ENCODE measurements at places on chromosomes 3 and 15.

DNA sequence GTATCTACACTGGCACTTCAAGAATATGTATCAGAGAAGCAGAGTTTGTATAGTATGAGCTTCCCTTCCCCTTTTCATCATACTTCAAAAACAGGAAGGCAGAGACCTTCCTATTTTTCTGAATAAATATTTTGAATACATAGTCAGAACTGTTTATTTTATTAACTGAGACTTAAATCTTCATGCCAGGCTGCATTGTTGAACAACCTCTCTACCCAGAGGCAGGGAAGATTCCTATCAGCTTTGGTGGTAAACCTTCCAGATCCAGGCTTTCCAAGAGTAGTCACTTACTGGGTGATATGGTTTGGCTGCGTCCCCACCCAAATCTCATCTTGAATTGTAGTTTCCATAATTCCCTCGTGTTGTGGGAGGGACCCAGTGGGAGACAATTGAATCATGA, 217.4 kb upstream of the ATP11B start:
- no peak for DNase-seq

- no peak for DNase-seq
Observed at GRCh38 chr3:168233001-168233400, 137.3 kb upstream of the GOLIM4 start.

DNA sequence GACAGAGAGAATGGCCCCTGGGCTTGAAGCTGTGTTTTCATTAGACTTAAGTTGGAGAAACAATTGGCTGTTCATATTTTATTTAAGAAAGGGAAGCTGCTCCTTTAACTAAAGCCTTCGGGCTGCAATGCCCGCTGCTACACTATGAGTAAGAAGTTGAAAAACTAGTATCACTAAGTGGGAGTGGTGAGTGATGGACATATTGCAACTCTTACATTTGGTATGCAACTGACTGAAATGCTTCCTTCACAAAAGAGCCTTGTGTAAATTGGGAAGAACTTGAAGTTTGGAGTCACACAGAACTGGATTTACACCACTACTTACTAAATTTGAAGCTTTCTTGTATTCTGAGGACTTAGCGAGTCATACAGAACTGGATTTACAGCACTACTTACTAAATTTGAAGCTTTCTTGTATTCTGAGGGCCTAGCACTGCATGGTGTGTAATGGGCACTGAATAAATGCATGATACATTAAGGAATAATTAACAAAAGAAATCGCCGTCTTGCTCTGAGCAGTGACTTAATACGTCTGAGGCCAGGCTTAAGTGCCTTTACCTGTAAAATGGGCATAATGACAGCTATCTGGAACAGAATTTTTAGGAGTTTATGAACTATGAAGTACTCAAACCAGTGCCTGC, 149.5 kb downstream of the RYR3 start:
- no peak for DNase-seq

DNA sequence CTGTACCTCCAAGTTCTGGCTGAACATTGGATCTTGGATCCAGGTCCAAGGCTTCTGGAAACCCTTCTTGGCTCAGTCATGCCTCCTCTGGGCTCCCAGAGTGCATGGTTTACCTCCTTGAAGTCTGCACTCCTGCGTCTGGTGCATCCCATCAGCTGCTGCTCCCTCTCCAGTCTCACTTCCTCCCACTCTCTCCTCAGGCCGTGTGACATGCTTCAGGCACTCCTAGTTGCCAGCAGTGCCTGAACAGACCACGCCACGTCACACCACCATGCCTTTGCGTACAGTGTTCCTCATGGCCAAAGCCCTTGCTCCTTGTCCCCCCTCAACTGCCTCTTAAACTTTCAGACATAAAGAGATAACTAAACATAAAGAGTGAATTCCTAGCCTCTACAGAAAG, 5.7 kb downstream of the GPR27 start:
- no peak for DNase-seq

- DNase-seq: no peak
Observed at GRCh38 chr3:101791778-101792177, 12.8 kb downstream of the NXPE3 start.

DNA sequence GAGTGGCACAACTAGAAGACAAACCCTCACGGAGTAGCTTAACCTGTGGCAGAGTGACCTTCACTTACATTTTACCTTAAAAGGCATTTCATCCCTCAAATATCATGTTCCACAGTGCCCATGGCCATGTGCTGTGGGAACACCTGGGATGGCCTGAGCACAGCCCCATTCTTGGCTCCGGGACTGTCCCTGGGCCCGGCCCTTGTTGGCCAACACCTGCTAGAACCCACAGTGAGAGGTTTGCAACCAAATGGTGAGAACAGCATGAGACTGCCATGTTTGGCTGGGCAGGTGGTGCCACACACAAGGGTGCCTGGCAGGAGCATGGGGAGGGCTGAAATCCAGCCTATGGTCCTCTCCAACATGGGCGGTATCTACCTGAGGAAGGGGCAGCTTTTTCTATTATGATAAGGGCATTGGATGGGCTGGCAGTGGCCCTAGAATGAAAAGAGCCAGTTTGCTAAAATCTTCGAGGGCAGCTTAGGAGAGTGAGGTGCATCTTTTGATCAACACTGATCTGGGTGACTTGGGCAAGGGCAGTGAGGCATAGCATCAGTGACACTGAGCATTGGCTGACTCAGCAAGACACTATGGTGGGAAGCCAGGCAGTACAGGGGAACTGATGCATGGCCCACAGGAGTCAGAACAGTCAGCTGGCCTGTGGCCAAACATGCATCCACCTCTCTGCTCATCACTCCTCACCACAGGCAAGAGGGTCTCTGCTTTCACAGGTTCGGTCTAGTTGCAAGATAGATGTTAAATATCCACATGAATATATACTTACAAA, 53.9 kb downstream of the SYNM start:
- DNase-seq: peak; percentile 6

DNA sequence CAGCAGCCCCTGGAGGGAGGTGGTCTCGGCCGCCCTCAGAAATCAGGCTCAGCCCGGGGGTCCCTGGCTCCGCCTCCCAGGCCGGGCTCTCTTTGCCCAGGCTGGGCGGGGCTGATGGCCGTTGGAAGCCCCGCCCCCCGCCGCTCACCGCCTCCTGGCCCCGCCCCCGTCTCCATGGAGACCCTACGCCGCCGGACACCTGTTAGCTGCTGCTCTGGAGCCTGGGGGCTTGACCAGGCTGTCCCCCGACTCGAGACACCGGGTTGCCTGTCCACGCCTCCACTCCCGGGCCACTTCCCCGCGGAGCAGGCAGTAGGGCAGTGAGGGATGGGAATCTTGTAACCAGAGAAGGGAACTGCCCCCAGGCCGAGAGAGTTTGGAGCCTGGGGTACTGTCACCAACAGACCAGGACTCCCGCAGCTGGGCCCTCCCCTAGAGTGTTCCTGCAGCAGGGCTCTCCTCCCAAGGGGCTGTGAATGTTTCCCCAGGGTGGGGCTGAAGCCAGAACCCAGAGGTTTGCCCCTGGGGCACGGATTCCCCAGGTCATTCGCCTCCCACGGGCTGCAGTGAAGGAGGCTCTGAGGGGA, 27.8 kb upstream of the RPL32 start:
- no peak for DNase-seq

DNA sequence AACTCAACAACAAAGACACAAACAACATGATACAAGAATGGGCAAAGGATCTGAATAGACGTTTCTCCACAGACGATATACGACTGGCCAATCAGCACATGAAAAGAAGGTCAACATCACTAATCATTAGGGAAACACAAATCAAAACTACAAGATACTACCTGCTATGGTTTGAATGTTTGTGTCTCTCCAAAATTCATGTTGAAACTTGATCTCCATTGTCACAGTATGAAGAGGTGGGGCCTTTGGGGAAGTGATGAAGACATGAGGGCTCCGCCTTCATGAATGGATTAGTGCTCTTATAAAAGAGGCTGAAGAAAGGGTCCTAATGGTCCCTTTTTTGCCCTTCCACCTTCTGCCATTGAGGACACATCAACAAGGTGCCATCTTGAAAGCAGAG, 32.3 kb downstream of the ACAP2 start:
- no peak for DNase-seq

DNA sequence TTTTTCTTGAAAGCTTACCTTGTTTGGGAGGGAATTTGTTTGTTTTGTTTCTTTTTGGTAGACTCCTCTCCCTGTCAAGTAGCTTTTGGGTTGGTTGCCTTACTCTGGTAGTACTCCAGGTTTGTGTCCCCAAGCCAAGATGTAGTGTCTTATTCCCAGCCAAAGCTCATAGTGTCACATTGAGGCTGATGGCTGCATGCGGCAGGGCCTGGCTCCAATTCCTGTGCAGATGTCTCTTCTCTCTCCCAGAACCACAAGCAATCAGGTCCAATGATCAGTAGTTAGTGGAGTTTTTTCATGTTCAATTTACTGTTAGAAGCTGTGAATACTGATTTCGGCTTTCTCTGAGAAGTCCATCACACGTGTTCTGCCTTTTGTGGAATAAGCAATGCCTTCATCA, 221.1 kb upstream of the THBS1 start:
- DNase-seq: no peak

DNA sequence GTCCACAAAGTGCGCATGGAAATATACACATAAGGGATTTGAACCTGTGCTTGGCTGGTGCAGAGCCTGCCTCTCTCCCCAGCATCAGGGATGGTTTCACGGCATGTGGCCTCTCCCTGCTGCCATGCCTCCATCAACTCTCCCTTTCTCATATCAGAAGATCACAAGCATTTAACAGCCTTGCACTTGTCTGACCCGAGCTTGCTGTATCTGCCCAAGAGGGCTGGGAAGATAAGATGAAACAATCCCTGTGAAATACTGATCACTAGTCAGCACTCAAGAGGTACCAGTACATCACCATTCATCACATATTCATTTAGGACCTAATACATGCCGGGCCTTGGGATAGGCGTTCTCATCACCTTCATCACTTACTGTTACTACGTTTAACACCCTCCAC, 107.6 kb upstream of the ARHGEF3 start:
- no peak for DNase-seq

GRCh38 chr3:105417525-105418289, 51.0 kb downstream of the ALCAM start:
- DNase-seq: peak; percentile 50

DNA sequence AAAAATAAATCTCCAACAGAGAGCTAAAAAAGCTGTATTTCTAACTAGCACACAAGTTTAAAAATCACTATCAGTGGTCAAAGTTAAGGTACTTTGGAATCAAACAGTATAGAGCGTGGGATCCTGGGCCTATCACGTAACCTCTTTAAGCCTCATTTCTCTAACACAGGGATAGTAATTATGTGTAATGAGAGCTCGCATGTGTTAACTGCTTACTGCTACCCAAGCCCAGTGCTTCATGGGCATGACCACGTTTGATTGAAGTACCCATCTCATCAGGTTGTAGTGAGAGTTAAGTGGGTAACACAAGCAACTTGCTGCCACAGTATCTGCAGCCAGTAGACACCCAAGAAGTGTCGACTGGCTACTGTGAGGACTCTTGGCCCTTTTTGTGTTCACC, 28.2 kb upstream of the NOX5 start:
- no peak for DNase-seq

- DNase-seq: no peak
Observed at GRCh38 chr3:196981657-196982056, 13.0 kb upstream of the PIGZ start.

- DNase-seq: no peak
Observed at GRCh38 chr3:106256249-106256957, 387.6 kb upstream of the CBLB start.

DNA sequence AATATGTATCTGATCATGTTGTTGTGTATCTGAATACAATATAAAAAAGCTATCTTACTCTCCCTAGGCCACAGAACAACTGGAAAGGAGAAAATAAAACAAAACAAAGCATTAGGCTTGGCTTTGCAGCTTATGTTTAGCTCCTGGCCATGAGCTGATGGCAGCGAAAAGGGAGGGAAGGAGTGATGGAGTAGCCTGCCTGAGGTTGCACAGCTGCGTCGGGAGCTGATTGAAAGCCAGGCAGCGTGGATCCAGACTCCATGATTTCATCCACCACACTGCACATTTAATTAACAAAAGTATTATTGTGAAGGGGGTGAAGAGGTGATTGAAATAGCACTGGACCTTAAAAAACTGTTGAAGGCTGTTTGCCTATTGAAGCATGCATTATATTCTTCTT, 212.2 kb downstream of the GABRG3 start:
- no peak for DNase-seq

GRCh38 chr3:139032326-139033002, 11.7 kb upstream of the PRR23B start:
- DNase-seq: no peak

DNA sequence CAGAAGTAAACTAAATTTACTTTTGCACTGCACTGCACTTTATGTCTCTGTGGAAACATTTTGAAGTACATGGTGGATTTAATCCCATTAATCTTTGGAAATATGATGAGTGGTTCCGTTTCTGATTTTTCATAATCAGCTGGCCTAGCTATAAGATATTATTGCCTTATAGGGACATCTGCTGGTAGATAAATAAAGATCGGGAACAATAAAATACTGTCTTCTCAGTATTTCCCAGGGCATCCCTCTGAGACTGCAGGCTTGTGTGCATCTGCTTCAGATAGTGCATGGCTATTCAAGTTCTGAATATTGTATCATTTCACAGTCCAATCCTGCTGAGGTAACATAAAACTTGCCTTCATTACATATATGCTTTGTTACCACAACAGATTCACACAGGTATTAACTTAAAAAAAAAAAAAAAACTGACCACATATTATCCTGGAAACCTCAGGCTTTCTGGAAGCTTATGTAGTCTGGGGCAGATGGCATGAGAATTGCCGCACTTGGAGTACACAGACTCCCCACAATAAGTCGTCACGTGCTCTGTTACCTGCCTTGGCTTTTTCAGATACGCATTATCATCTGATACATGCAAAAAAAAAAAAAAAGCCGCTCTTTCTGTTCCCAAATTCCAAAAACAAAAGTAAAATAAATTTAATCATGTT, 330.8 kb upstream of the AGTR1 start:
- DNase-seq: peak; percentile 30

- peak; percentile 16 for DNase-seq
Observed at GRCh38 chr3:15443826-15444524, 16.6 kb downstream of the EAF1 start.

Data from fibroblast of mammary gland (primary cell).